Activated CD8-positive, alpha-beta memory T cell treated with anti-CD3 and anti-CD28 coated beads for 1 hour (primary cell): ENCODE measurements at places on chromosomes 5 and 9.
A peak's percentile ranks its signal among the peaks of the same experiment; 100 is the strongest.

GRCh38 chr9:69993110-69993509 lies 50.5 kb upstream of the MAMDC2 start:
- DNase-seq, result no peak

DNA sequence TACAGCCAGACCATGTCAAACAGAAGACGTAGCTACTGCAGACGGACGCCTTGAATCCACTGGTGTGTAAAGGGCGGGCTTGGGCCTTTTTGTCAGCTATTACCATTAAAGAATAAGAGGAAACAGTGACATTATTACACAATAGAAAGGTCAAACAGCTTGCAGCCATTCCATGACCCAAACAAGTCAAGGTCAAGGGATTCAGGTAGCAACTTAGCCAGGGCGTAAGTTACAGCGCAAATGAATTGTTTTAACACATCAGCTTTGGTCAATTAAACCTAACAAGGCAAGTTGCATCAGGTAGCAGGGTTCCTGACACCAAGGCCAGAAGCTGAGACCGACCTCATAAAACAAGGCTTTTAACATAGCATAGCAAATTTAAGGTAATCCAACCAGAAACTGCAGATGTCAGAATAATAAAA lies 15.3 kb downstream of the NFIB start:
- DNase-seq, result no peak

DNA sequence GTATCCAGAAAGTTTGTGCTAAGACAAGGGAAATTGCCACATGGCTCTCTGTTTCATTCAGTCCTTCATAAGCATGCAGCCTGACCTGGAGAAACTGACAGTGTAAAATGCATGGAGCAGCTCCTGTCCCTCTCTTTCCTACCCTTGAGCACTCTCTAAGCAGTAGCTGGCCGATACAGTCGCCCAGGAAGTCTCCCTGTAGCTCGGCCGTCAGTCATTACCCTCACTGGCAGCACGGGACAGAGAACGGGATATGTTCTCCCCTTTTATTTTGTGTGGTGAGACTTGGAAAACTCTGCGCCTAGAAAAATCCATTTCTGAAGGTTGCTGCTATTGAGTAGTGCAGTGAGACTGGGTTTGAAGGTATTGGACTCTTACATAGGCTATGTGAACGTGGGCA lies 56.8 kb upstream of the KCNMB1 start:
- DNase-seq, result no peak

- DNase-seq, result no peak
These were observed 40.2 kb downstream of the TLR4 start for GRCh38 chr9:117744369-117744768.

GRCh38 chr5:39714036-39714698 lies 289.4 kb upstream of the DAB2 start:
- DNase-seq, result no peak

GRCh38 chr9:137783521-137783920 lies 94.1 kb upstream of the CACNA1B start:
- DNase-seq, result no peak

DNA sequence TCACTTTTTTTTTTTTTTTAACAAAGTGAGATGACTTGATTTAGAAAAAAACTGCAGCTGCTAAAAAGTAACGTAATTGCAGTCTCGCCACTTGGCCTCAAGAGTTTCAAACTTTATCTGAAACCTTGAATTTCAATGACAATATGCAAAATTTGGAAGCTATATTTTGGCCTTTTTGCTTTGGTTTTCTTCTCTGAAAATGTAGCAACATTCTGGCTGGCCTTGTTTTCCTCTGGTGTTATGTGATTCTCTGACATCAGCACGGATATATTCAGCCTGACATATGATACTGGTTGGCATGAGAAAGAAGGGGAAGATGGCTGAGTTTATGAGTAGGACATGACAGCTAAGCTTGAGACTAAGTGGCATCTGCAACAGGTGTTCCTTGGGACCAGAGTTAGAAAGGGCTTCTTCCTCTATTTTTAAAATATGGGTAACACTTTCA lies 136.5 kb downstream of the MEF2C start:
- no peak for DNase-seq

DNA sequence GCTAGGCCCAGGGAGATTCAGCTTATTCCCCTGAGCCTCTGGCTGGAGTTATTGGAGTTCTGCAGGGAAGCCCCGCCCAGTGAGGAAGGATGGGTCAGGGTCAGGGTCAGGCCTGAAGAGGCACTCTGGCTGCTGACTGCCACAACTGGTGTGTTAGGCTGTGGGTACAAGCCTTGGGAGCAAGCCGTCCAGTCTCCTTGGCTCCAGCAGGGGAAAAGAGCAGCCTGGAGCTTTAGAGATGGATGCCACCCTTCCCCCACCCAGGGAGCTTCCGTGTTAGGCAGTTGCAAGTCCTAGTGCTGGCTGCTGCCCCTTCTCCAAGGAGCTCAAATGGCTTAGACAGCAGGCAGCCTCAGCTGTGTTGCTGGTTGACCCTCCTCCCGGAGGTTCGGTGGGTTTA lies 34.4 kb upstream of the TAF11L2 start:
- no peak for DNase-seq

- peak; percentile 49 for DNase-seq
These were observed 31.7 kb upstream of the PRXL2C start for GRCh38 chr9:96686638-96687335.

DNA sequence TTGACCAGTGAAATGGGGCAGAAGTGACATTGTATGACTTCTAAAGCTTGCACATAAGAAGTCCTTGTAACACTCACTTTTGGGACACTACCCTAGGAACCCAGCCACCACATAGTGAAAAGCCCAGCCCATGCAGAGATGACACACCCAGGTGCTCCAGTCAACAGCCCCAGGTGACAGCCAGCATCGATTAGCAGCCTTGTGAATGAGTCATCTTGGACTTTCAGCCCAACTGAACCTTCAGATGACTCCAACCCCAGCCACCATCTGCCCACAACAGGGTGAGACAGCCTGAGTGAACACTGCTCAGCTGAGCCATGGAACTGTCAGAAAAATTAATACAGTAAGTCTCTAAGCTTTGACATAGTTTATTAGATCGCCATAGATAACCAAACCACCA lies 458.6 kb downstream of the ZSWIM6 start:
- DNase-seq, result no peak

- DNase-seq, result no peak
These were observed 58.5 kb upstream of the UBAC1 start for GRCh38 chr9:136019681-136020060.

DNA sequence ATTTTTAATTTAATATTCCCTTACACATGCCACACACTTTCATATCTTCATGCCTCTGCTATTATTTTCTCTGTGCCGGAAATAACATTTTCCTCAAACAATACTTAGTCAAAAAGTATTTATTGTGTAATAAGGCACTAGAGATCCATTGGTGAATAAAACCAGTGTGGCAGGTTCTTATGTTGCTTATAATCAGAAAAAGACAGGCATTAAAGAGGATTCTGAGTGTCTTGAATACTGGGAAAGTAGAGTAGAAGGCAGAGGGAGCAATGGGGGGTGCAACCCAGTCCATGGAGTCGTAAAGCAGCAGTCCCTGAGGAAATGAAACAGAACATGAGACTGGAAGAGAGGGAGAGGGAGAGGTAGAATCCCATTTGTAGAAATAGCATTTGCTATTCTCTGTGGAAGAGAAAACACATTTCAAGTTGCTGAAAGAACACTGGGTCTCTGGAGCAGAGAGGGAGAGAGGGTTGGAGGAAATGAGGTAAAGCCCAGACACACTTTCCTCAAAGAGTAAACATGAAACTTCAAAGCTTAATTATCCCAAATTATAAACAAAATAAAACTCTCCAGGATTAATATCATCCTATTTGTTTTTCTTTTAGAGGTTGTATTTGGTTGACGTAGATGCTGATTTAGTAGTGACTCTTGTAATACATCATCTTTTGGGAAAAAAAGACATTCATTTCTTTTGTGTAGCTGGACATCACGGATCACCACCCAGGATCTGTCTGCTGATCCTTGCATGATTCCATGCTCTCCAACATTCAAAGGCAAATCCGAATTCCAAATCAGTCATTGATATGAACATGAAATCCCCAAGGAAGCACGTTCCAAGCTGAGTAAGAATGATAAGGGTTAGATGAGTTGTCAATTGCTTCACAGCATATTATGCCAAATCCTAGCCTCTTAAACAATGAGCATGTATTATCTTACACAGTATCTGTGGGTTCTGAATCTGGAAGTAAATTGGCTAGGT lies 37.4 kb upstream of the GRAMD2B start:
- DNase-seq, result no peak

DNA sequence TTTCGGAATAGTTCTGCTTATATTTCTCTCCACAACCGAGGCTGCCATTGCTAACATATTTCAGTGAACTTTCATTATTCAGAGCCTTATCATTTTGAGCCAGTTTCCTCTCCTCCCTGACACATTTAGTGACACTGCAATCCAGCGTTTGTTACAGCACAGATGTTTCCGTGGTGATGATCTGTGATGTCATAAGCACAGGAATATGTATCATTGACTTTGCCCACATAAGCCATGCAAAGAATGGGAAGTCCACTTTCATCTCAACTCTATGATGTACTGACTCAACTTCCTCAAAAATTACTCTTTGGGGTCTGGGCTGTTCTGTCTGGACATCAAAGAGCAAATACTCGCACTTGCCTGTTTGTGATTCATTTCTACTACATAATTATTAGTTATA lies 291.8 kb downstream of the EBF1 start:
- no peak for DNase-seq

DNA sequence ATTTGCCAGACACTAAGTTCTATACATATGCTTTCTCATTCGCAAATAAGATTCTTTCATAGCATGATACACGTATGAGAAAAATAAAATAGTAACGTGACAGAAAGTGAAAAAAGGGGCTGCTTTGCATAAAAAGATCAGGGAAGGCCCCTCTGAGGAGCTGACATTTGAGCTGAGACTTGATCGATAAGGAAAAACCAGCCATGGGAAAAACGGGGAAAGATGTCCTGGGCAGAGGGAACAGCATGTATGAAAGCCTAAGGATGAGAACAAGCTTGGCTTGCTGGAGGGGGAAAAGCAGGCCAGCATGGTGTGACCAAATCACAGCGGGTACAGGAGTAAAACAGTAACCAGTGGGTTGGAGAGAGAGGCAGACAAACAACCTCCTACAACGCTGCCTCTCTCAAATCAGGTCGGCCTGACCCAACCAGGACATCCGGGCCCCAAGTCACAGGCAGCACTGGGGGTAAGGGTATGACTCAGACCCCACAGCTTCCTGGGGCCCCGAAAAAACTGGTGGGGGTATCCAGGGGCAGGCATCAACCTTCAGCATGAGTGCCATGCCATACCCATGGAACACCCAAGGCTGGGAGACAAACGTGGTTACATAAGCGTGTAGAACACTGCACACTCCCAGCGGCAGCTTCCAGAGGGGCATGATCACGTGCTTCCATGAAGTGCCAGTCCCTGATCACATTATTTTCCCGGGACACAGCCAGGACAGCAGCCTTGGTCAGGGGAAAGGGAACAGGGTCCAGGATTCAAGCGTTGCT lies 2.2 kb downstream of the TNIP1 start:
- DNase-seq, result no peak

DNA sequence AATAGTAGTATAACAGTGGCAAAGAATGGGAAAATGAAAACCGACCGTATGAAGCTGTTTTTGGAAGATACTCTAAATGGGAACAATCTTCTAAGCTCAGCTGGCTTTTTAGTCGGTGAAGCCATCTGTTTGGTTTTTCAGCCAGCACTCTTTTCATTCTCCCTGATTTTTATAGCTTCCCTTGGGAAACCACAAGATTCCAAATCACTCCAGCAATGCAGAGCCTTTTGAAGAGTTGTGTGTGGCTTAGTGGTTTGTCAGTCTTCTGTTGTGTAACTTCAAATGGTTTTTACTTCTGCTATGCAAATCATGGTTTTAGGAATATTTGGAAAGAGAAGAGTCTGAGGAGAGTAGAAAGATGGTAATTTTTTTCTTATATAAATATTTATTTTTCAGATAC lies 180.7 kb downstream of the KDM4C start:
- no peak for DNase-seq

DNA sequence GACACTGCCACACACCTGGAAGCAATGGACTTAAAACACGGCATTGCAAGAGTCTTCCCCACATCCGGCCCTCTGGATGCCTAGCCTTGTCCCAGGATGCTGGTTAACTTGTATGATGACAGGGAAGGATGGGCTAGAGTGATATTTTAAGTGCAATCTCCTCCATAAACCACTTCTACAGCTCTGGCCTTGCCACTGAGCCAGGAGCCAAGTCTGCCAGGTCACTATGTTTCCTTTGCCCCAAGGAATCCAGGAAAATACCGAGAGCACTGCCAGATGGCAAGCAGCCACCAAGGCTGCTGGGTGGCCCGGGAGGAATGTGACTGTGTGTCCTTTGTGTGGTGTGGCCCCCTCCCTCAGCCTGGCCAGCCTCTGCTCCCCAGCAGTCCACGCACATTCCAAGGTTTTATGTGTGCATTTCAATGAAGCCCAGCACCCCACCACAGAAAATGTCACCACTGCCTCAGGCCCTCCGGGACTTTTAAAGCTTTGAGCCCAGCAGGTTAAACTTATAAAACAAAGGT lies 106.0 kb downstream of the FRMD3 start:
- DNase-seq, result no peak

DNA sequence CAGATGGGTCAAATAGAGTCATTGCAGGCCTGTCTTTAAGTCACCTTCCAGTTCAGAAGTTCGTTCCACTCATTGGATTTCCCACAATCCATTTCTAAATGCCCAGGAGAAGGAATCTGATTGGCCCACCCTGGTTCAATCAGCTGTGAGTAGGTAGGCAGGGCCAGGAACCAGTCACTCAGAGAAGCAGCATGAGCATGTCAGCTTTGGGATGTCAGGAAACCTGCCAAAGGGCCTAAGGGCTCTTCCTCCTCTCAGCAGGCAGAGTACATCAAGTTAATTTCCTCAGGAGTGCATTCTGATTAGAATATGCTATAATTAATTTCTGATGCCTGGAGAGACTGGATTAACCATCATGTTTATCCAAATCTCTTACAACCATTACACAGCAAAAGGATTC lies 412.9 kb upstream of the CCNH start:
- no peak for DNase-seq

DNA sequence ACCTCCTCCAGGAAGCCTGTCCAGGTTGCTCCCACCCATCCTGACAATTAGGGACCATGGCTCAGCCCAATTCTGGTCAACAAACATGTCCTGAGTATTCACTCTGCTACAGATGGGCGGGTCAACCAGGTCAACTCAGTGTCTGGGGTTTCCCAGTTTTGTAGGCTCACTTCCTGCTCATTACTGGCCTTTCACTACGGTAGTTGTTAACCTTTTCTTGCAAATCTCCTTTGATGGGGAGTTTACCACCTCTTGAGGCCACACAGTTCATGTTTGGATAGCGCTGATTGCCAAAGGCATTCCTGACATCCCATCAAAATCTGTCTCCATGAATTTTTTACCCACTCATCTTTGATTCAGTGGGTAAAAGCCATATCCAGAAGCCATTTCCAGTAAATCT lies 13.8 kb downstream of the TMEM8B start:
- no peak for DNase-seq

DNA sequence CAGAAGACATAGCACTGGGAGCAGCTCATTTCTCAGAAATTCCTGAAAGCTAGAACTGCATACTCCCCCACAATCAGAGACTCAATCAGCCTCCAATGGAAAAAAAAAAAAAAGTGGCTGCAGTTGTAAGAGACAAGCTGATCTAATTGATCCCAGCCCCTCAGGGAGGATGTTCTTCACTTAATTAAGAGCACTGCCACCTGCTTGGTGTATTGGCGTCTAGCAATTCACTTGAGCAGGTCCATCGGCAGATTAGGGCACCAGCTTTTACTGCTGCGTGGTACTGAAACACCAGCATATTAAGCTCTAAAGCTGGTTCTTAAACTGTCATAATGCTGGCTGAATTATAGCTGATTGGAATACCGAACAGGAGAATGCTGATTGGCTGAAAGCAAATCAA lies 1890.1 kb upstream of the WWC1 start:
- DNase-seq, result no peak
